Activated T-cell treated with anti-CD3 and anti-CD28 coated beads, Interleukin-2, amount 50 U/mL, for 48 hours (primary cell): ENCODE measurements at places on chromosomes 3 and 15.

DNA sequence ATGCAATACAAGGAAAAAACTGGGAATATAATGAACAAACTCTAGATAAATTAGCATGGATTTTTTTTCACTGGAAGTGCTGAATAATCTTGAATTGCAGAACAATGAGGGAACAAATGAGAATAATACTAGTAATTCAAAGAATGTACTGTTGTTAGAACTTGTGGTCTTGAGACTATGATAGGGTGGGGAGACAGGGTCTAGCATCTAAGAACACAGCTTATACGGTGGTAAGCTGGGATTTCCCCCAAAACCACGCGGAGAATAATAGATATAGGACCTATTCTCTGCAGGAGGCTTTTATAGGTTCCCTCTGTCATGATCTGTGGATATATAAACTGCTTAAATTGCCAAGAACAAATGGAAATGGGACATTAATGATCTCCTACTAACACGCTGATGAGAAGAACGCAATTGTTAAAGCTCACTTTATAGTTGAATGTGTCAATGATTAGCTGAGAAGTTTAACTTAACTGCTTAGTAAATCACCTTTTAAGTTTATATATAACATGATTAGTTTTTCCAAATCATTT lies 692.3 kb downstream of the ZPLD1 start:
- DNase-seq = no peak

DNA sequence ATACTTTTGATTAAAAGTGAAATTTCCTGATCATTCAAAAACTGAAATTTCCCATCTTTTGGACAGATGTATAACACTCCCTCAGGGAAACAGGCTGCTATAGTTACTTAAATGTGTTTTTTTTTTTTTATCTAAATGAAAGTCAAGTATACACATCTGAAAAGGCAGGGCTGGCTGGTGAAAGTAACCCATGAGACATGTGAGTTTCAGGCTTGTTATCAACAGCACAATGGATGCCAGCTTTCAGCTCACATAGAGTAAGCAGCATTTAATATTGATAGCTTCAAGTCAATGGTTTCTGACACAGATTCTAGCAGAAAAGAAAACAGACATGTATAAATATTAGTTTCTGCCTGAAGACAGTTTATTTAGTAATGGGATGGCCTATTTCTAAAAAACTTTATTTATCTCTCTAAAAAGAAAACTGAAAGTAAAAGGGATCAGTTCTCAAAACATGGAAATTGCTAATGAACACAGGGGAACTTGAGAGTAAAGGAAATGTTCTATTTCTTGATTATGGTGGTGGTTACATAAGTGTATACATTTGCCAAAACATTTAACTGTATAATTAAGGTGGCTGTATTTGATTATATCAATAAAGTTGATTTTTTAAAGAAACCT lies 89.7 kb upstream of the CMC1 start:
- no peak for DNase-seq

DNA sequence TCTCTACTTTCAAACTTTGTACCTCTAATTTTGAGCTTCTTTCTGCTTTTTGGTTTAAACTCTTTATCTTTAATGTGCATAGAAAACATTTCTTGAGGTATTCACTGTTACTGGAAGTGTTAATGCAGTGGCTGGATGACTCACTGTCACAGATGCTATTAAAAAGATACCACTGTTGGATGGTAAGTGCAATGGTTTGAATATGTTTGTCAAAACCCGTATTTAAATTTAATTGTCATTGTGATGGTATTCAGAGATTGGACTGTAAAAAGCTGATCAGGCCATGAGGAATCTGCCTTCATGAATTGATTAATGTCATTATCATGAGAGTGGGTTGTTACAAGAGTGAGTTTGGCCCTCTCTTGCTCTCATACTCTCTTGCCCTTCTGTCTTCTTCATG lies 70.6 kb downstream of the AP4E1 start:
- no peak for DNase-seq

DNA sequence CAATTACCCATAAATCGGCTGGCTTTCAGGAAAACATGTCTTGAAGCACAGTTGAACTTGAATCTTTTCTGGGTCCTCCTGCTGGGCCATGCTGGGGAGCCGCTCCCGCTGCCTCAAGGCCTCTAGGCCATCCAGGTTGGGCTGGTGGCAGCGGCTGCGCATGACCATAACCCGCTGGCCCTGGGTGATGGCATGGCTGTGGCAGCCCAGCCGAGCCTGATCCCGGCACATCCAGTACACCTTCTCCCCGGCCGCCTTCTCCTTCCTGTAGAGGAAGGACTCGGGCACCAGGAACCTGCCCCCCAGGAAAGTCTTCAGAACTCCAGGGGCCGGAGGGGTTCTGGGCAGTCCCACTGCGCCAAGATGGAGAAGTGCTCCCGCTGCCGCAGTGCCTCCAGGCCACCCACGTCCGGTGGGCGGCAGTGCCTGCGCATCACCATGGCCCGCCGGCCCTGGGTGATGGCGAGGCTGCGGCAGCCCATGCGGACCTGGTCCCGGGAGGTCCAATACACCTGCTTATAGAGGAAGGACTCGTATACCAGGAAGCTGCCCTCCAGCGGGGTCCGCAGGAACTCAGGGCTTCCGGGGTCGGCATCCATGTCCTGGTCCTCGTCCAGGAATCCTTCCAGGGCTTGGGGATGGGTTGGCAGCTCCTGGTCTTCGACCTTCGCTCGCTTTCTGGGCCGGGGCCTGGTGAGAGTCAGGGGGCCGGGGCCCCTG lies 84.3 kb upstream of the FXR1 start:
- no peak for DNase-seq

GRCh38 chr3:195876297-195877064 lies 31.9 kb downstream of the TNK2 start:
- no peak for DNase-seq

DNA sequence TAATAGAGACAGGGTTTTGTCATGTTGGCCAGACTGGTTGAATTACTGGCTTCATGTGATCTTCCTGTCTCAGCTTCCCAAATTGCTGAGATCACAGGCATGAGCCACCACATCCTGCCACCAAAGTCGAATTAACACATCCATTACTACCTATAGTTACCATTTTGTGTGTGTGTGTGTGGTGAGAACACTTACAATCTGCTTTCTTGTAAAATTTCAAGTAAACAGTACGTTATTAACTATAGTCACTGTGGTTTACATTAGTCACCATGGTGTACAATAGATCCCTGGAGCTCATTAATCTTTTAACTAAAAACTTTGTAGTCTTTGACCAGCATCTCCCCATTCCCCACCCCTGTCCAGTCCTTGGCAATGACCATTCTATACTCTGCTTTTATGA lies 270.0 kb downstream of the NAALADL2 start:
- no peak for DNase-seq

DNA sequence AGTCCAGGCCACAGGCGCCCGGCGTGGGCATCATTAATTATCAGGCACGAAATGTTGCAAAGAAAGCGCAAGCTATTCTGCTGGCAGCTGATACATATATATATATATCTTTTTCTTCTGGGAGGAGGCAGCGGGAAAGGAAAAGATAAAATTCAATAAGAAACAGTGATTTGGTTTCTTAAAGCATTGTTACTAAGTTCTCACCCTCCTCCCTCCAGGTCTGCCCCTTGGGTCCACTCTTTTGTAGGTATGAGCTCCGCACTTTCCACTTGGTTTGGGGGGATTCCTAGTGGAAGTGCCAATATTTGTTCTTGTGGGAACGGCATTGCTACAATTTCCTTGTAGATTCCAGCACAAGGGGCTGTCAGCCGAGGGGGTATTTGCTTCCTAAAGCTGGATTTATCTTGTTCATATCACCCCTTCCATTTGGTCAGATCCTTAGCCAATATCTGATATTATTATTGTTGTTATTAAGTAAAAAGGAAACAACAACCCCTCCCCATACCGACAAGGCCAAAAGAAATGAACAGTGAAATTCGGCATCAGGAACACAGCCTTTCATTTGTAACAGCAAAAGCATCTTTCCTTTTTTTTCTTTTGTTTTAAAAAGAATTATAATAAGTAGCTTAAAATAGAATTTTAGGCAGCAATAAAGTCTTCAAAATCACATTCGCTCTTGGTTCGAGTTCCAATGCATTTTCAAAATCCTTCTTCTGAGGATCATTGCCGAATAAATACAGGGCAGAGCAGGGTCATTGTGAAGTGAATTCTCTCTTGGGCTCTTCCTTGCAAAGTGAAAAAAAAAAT lies 15.6 kb downstream of the ZIC1 start:
- DNase-seq = no peak

GRCh38 chr3:189756582-189757078 lies 125.4 kb downstream of the TP63 start:
- no peak for DNase-seq

DNA sequence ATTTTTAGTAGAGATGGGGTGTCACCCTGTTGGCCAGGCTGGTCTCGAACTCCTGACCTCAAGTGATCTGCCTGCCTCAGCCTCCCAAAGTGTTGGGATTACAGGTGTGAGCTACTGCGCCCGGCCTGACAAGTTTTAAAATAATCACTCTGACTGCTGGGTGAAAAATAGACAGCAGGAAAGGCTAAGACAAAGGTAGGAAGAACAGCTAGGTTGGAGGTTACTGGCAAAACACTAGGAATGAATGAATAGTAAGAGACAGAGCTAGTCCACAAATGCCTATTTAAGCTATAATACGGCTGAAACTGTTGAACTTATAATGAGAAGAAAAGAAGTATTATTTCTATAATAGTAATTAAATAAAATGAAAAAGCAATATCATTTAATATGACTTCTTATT lies 46.7 kb upstream of the RAP2B start:
- no peak for DNase-seq

- DNase-seq = no peak
Observed at GRCh38 chr15:58447271-58448010, 15.7 kb downstream of the LIPC start.

- no peak for DNase-seq
Observed at GRCh38 chr15:96593735-96594134, 263.2 kb downstream of the NR2F2 start.

GRCh38 chr15:56192659-56193442 lies 50.8 kb downstream of the RFX7 start:
- DNase-seq = no peak

- no peak for DNase-seq
Observed at GRCh38 chr3:48434591-48435222, 4.8 kb upstream of the PLXNB1 start.

GRCh38 chr15:75822685-75823278 lies 20.5 kb upstream of the UBE2Q2 start:
- no peak for DNase-seq

GRCh38 chr3:53776494-53777101 lies 69.6 kb downstream of the CHDH start:
- DNase-seq = no peak

DNA sequence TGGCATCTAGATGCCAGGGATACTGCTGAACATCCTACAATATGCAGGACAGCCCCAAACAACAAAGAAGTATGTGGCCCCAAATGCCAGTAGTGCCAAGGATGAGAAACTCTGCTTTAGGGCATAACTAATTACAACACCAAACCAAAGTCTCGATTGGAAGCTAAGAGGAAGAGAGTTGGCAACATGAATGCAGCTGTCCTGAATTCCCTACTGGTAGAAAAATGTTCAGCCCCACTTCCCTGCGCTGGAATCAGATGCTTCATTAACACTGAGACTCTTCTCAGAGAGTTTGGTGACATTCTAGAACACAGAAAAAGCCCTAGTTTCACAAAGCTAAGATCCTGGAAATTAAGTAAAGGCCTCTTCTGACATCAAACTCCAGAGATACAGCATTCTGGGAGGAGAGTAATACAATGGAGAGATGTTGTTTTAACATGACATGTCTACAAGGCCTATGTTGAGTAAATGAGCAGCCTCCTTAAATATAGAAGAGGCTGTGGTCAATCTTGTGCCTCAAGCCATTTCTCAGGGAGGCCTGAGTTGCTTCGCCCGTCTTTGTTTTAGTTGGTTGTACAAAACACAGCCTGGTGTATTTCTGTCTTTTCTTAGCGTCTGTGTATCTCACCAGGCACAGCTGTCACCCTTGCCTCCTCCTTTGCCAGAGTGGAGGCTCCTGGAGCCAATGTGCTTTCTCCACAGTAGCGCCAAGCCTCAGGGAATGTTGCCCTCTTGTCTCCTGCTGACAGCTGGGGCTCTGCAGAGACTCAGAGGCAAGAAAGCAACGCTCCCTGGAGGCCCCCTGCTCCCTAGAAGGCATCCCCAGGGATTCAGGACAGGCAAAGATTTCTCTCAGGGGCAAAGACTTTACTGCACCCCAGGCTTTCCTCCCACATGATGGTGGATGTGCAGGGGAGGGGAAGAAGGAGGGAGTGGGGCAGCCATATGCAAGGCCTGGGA lies 25.1 kb upstream of the CTNNB1 start:
- no peak for DNase-seq

- DNase-seq = no peak
Observed at GRCh38 chr3:156668073-156668763, 6.2 kb upstream of the TIPARP start.

- no peak for DNase-seq
Observed at GRCh38 chr15:60462027-60462426, 16.9 kb downstream of the ICE2 start.

DNA sequence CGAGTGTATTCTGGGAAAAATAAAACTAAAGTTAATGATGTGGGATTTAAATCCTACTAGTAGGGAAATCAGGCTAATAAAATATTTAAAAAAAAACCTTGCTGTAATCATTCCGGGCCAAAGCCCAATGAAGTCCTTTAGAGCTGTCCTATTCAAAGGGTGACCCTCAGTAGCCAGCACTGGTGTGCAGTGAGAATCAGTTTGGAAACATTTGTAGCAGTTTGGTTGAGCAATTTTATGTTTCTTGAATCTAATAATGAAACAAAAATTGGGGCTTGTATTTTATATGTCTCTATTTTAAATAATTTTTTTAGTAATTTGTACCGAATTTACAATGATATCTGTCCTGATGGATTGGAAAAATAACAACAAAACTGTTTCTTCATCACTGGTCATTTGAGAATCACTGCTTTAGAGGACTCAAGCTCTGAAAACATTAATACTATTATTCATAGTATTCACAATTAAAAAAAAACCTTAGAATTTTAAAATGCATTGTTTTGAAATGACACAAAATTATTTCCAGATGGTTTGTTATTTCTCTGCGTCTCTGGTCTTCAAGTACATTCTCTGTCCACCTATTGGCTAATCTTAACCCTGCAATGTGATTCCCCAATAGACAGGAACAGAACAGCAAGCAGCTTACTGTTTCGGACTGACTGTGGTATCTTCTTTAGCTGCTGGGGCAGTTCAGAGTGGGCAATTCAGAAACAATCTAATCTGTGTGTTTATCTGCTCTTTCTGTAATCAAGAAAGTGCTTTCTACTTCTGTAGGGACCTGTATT lies 71.2 kb downstream of the OTOL1 start:
- no peak for DNase-seq

- DNase-seq = no peak
Observed at GRCh38 chr15:36875740-36876334, 224.5 kb downstream of the MEIS2 start.

- DNase-seq = no peak
Observed at GRCh38 chr15:94670438-94671034, 439.2 kb downstream of the MCTP2 start.

DNA sequence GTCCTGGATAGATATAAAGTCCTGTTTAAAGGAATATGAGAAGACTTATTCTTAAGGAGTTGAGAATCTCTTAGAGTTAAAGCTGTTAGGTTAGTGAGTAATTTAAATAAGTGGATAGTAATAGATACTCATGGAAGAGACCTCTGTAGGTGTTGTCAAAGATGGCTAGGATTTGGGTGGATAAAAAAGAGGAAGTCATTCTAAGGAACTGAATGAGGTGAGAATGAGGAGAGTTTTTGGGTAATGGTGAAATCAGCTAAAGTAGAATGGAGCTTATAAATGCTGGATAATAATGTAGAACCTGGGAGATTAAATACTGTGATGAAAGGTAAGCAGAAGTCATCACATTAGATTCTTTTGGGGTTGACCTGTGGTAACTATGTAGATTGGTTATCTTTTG lies 8.1 kb downstream of the ARIH1 start:
- no peak for DNase-seq
